NCI-H226 (cell line): ENCODE measurements at places on chromosomes 2 and 18.

DNA sequence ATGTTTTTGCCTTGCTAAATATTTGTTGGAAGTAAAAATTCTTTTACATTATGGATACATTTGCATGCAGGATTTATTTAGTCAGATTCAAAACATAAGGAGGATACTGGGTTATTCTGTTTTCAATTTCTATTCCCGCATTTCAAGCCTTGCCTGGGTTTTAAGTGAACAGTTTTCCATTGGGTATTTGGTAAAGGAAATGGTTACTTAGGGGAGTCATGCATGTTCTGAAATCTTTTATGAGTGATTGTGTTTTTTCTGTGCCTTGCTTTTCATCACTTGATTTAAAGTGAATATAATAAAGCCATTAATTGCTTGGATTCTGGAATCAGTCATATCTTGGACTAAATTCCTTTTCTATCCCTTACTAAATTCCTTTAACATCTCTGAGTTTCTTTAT lies 12.0 kb upstream of the SP9 start:
- no peak for DNase-seq

GRCh38 chr18:65721619-65722018 lies 29.2 kb upstream of the CDH7 start:
- DNase-seq = no peak

DNA sequence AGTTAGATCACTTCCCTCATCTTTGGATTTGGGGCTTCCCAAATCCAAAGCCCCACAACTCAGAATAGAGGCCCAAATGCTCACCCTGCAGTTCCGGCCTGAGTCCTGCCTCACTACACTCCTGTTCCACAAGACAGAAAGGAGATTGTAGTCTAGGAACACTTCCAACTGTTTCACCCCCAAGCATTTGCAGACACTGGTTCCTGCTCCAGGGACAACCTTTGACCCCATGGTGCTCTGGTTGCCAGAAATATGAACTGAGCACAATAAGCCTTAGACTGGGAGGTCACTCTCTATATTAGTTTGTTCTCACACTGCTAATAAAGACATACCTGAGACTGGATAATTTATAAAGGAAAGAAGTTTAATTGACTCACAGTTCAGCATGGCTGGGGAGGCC lies 49.0 kb downstream of the HRH4 start:
- no peak for DNase-seq

- DNase-seq = no peak
These were observed 154.6 kb upstream of the CDH2 start for GRCh38 chr18:28331551-28331950.
